ENCODE measurements at places on chromosomes 12 and 14.
A peak's percentile ranks its signal among the peaks of the same experiment; 100 is the strongest.

DNA sequence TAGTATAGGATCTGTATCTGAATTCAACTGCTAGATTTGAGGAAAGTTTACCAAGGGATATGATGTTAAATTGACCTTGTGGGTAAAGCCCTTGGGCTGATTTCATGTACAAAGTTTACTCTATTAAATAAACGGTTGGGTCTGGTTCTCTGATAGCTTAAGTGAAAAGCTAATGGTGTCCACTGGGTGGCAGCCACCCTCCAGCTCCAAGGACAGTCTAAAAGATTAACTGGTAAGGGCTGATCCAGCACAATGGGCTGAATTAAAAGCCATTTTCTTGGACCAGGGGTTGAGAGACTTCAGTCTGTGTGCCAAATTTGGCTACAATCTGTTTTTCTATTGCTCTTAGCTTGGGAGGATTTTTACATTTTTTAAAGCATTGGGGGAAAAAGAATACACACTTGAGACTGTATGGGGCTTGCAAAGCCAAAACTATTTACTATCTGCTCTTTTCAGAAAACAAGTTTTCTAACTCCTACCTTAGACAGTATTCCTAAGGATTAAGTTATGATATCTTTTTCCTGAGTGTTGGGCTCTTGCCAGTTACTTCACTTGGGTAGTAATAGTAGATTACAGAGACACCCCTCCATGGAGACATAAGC is 116.5 kb downstream of the GPHN start:
- DNase-seq, result no peak

- DNase-seq, result no peak
Observed at GRCh38 chr12:34244608-34245007, 222.3 kb downstream of the ALG10 start.

DNA sequence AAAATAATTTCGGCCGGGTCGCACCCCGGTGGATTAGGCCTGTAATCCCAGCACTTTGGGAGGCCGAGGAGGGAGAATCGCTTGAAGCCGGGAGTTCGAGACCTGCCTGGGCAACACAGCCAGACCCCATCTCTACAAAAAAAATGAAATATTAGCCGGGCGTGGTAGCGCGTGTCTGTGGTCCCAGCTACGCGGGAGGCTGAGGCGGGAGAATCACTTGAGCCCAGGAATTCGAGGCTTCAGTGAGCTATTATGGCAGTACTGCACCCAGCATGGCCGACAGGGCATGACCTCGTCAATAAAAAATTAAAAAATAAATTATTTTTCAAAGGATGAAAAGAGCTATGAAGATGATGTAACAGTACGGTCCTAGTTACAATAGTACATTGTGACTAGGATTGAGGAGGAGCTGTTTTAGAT is 523 bp downstream of the GTF2H3 start:
- no peak for DNase-seq

DNA sequence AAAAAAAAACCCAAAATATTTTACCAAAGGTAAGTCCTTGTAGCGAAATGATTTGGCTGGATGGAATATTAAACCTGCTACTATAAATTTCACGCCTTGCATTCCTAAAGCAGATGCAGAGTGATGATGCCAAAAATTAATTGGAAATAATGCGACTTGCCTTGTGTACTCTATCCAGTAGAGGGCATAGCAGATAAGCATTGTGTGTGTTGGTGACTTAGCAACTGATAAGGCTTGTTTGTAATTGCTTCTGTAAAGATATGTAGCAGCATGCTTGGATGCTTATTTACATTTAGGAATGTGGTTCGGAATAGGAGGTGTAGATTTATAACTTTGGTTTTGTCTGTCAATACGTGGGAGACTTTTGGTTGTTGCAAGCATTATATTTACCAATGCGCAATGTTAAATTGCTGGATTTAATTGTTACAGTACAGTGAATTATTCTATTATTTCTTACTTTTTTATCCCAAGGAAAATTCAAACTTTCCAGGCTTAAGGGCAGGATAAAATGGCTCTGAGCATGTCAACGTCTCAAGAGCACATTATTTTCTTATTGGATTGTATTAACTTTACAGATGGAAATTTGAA is 80.5 kb downstream of the TMEM260 start:
- DNase-seq, result no peak

- peak; percentile 79 for DNase-seq
Observed at GRCh38 chr12:64522316-64522715, 70.4 kb downstream of the TBK1 start.

DNA sequence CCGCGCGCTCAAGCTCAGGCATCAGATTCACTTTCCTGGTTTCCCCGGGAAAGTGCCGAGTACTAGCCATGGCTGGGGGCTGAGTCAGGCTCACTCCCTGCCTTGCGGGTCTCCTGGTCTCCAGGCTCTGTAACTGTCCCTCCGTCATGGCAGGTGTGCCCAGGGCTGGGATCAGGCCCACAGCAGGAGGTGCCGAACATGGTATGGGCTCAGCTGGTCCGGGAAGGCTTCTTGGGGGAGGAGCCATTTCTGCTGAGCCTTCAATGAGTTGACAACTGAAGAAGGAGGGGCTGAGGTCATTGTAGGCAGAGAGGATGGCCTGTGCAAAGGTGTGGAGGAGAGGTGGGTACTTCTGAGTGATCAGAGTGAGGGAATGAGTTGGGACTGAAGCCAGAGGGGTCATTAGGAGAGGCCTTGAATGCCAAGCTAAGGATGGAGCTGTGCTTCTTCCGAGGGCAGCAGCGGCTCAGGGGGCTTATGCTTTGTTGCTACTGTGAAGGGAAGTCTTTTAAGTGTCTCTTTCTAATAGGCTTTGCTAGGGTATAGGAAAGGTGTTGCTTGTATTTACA is 769 bp downstream of the EXOC3L4 start:
- DNase-seq, result no peak

GRCh38 chr12:72434999-72435398 is 162.8 kb downstream of the TRHDE start:
- no peak for DNase-seq
